MG63 (cell line): ENCODE measurements at places on chromosomes 4 and X. TPM values are rescaled to one million over a fixed set of nuclear protein-coding genes. Genes with fewer than 3 reads are reported as not detected.

- DNase-seq = no peak
Observed at GRCh38 chr4:74047152-74047551, 8.7 kb upstream of the CXCL3 start.

- DNase-seq = no peak
Observed at GRCh38 chr4:184798504-184798903, 27.3 kb downstream of the ACSL1 start.

Gene MAMLD1
- total RNA-seq = 0.43 TPM in 1 of 2 replicates, not detected in the other

- DNase-seq = peak; percentile 1
Observed at GRCh38 chrX:19811807-19812604, 75.4 kb downstream of the SH3KBP1 start.

Gene RPS6KA6
- not detected in 2 replicates for total RNA-seq

Gene KCTD8
- total RNA-seq = not detected in 2 replicates

GRCh38 chr4:108345862-108346817 lies 177.4 kb upstream of the LEF1 start:
- DNase-seq = no peak

Gene HGFAC
- total RNA-seq = 0.53 TPM in 1 of 2 replicates, not detected in the other

Gene C4orf54
- total RNA-seq = not detected in 2 replicates

- DNase-seq = no peak
Observed at GRCh38 chr4:81790477-81790876, 318.8 kb upstream of the RASGEF1B start.

- DNase-seq = no peak
Observed at GRCh38 chr4:80521438-80521837, 185.9 kb downstream of the CFAP299 start.

- no peak for DNase-seq
Observed at GRCh38 chr4:41394481-41394894, 137.8 kb downstream of the UCHL1 start.

Gene FAM9C
- not detected in 2 replicates for total RNA-seq

Gene SATL1
- not detected in 2 replicates for total RNA-seq
